ENCODE measurements at places on chromosomes 1 and 21. TPM values are rescaled to one million over a fixed set of nuclear protein-coding genes. Genes with fewer than 3 reads are reported as not detected.

The S100A16 gene
- total RNA-seq: 226 TPM

The AADACL4 gene
- total RNA-seq: not detected

The PRKAA2 gene
- 1.4 TPM for total RNA-seq

The KCNN3 gene
- total RNA-seq: not detected

The PKLR gene
- not detected for total RNA-seq

The TNFRSF1B gene
- 5.0 TPM for total RNA-seq

The OR2T29 gene
- total RNA-seq: not detected

The DMBX1 gene
- not detected for total RNA-seq

The PEX14 gene
- total RNA-seq: 8.9 TPM

The TDRD5 gene
- total RNA-seq: not detected

The HHIPL2 gene
- not detected for total RNA-seq

The ATP1A4 gene
- total RNA-seq: not detected

The MYCL gene
- 0.72 TPM for total RNA-seq

The HSD17B7 gene
- 17.7 TPM for total RNA-seq

The AMPD1 gene
- not detected for total RNA-seq

The IQCC gene
- total RNA-seq: 2.2 TPM

The TMCC2 gene
- total RNA-seq: 2.0 TPM

The NPHS2 gene
- total RNA-seq: not detected

The REN gene
- total RNA-seq: 0.54 TPM

The C1QB gene
- total RNA-seq: not detected

The KCNA3 gene
- under 0.01 TPM for total RNA-seq

The SNRNP40 gene
- 148 TPM for total RNA-seq

The USP25 gene
- 30.8 TPM for total RNA-seq

The RGSL1 gene
- not detected for total RNA-seq

The CYP4A11 gene
- total RNA-seq: not detected

The S100A9 gene
- not detected for total RNA-seq

The SPRR2G gene
- not detected for total RNA-seq

The KCNK2 gene
- total RNA-seq: 86.9 TPM

The MXRA8 gene
- 97.8 TPM for total RNA-seq

The KRTAP19-1 gene
- total RNA-seq: not detected

The PLD5 gene
- not detected for total RNA-seq

The CA6 gene
- total RNA-seq: not detected

The PLOD1 gene
- 236 TPM for total RNA-seq

The DOCK7 gene
- 108 TPM for total RNA-seq

The C1orf185 gene
- total RNA-seq: not detected

The RAB3B gene
- 91.9 TPM for total RNA-seq

The PTTG1IP gene
- 194 TPM for total RNA-seq

The KNCN gene
- total RNA-seq: not detected

The VASH2 gene
- 0.90 TPM for total RNA-seq

The GBP3 gene
- 50.0 TPM for total RNA-seq

The BGLAP gene
- not detected for total RNA-seq

Data from IMR-90 (cell line).